ENCODE measurements at places on chromosomes 5 and 9.
A peak's percentile ranks its signal among the peaks of the same experiment; 100 is the strongest.

- DNase-seq = no peak
Observed at GRCh38 chr9:69785757-69786156, 25.9 kb upstream of the PTAR1 start.

DNA sequence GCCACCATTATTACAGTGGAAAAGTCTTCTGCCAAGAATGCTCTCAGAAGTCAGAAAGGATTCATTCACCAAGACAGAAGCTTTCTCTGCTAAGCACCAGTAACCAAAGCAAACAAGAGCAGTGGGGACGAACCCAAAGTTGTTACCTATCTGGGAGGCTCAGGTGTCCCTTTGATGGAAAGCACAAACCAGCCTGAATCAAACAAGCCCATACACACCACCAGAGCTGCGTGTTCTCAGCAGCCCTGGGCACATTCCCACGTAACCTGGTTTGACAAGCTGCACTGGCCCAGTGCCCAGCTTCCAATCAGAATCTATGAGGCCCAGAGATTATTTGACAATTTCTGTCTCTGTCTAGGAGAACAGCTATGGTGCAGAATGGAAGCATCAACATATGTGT lies 252.6 kb downstream of the ACTL7B start:
- DNase-seq = no peak

DNA sequence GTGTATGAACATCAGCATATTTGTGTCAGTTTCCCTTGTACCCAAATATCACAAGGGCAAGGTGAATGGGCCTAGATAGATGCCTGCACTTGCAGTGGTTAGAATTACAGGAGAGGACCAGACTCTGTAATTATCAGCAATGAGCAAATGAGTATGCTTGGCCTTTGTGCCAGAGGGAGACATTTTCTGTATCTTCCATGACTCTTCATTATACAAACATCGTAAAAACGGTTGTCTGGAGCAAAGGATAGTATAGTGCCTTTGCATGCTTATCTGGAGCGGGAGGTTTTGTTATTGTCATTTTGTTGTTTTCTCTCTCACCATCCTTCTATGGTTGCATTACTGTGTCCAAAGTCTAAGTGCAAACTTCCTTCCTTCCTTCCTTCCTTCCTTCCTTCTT lies 1568.5 kb upstream of the NUDT12 start:
- no peak for DNase-seq

GRCh38 chr5:13354611-13355010 lies 589.9 kb downstream of the DNAH5 start:
- no peak for DNase-seq

GRCh38 chr5:144009116-144009515 lies 161.3 kb downstream of the YIPF5 start:
- no peak for DNase-seq

DNA sequence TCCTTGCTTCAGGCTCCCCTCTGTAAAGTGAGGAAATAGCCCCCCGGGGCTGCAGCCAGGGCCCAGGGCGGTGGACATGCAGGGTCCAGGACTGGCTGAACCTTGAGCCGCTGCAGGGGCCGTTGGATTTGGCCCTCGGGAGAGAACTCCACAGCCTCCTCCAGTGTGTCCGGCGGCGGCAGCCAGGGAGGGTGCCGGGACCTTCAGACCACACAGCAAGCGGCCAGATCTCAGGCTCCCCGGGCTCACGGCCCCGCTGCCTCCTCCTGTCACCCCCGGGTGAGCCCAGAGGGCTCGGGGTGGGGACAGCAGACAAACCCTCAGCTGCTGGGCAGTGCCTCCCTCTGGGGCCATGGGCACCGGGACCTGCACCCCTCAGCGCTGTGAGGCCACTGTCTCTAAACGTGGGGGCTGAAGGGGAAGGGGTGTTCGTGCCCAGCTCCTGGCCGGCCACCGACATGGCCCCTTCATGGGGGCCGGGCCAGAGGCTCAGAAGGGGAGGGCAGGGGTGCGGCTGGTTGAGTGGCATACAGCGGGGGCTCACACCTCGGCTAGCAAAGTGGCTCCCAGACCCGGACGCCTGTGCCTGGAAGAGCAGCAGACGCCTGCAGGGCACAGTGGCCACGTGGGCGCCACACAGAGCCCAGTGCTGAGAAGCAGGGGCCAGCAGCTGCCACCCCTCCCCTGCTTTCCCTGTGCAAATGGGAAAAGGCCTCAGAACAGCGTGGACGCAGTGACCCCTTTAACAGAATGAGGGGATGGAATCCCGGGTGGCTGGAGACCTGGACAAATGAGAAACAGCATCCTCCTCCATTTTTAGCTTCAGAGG lies 19.7 kb downstream of the SLC9A3 start:
- DNase-seq = no peak

DNA sequence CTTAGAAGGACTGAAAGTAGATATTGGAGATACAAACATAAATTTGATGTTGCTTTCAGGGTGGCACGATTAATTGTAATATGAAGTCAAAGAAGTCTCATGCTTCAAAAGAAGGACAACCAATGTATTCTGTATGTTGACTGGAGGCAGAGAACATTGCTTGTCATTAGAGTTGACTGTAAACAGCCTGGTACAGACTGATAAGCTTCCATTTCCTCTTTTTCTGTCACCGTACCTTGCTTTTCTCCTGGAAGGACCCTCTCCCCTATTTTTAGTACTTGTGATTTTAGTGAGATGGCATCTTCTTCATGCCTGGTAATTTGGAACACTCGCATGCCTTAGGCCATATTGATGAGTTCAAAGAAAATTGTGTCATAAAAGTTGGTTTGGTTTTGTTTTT lies 809.4 kb downstream of the PRELID2 start:
- DNase-seq = no peak

DNA sequence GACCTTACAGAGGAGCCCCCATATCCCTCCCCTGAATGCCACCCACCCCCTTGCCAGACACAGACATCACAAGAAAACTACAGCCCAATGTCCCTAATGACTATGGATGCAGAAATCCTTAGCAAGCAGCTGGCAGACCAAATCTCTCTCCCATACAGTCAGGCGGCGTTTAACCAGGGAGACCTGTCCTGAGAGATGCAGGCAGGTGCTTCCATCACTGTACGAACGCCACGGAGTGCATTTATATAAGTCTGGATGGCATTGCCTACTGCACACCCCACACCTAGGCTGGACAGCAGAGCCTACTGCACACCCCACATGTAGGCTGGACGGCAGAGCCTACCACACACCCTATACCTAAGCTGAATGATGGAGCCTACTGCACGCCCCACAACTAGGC lies 34.4 kb upstream of the SARDH start:
- DNase-seq = no peak

GRCh38 chr5:67942421-67942820 lies 273.1 kb upstream of the PIK3R1 start:
- no peak for DNase-seq

GRCh38 chr9:88535226-88536022 lies 446 bp downstream of the NXNL2 start:
- no peak for DNase-seq

- no peak for DNase-seq
Observed at GRCh38 chr5:9713356-9713755, 83.2 kb upstream of the TAS2R1 start.

- no peak for DNase-seq
Observed at GRCh38 chr5:176608937-176609723, 826 bp downstream of the GPRIN1 start.

- DNase-seq = no peak
Observed at GRCh38 chr5:32639943-32640342, 54.6 kb downstream of the SUB1 start.

GRCh38 chr9:27086818-27087680 lies 22.0 kb upstream of the TEK start:
- no peak for DNase-seq

DNA sequence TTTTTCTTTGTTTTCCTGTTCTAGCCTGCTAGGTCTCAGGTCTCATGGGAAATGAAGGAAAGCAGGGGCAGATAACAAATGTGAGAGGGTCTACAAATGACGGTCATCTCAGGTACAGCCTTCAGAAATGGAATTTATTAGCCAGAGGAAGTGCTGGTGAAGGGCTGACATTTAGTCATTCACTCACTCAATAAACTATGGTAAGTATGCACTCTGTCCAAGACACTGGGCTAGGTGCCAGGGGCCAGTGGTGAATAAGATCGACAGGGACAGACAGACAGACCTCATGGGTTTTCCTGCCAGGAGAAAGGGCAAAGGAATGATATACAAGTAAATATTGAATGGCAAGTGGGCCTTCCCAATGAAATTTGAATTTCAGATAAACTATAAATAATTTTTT lies 6.3 kb downstream of the PDE6A start:
- no peak for DNase-seq

DNA sequence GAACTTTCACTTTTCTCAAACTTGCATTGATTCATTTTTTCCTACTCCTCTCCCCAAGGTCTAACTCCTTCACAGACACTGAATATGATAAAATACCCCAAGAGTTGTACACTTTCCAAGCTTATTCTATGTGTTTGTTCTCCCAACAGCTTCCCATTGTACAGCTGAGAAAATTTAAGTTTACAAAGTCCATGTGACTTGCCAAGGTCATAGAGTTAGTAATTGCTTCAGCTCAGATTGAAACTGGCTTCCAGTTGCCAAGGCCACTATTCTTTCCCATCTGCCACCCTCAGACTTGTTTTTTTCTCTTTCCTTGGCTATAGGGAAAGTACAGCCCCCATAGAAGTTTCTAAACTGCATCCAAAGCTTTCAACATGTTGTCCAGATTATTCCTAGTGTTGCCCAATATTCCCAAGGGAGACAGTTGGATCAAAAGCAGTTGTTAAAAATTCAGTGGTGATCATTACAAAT lies 34.8 kb downstream of the TNFSF8 start:
- no peak for DNase-seq

DNA sequence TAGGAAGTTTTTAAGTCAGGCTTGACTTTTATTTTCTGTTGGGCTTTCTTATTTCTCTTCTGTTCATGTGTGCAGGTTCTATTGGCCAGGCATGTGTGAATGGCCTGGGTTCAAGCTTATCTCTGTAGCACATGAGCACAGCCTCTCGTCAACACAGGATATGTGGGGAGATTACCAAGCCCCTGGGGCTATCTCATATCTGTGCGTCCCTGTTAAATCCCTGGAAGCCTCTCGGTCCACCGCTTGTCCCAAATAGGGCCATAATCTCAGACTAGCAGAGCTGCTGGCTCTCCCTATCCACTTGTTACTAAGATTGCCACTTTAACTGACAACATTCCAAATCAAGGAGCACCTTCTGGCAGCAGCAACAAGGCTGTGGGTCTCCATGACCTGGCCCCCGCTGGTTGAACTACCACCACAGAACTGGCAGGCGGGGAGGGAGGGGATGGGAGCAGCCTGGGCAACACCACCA lies 28.4 kb upstream of the EBF1 start:
- DNase-seq = no peak

GRCh38 chr9:68462105-68462775 lies 78.4 kb downstream of the TMEM252 start:
- no peak for DNase-seq

GRCh38 chr5:160919626-160920025 lies 67.6 kb upstream of the ATP10B start:
- no peak for DNase-seq

DNA sequence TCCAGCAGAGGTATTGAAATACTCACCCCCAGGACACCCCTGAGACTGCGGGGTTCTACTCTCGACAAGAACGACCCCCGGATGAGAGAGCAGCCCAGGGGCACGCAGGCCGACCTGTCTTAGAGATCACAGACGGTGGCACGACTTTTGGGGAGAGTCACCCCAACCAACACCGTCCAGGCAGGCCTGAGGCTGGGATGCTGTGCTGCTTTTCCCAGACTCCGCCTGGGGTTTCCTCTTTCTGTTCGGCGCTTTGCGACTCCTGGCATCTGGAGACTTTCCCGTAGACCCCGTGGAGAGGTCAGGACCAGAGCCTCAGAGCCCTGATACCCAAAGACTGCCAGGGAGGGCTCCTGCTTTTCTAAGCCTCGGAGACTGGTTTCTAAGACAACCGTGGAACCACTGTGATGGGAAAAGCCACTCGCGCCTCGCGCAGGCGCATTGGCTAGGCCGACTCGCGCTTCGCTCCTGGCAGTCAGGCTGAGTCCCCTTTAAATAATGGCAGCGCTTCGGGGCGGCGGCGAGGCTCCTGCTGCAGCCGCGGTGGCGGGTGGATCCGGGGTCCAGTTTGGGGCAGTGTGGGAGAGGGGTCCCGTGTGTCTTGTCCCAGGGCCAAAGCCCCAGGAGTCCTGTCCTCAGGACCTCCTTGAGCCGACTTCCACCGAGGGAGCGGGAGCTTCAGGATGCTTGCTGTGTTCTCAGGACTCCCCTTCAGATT lies 484.0 kb downstream of the SPATA31A7 start:
- no peak for DNase-seq

- no peak for DNase-seq
Observed at GRCh38 chr5:150616024-150616470, 24.4 kb upstream of the SYNPO start.

- DNase-seq = no peak
Observed at GRCh38 chr9:110179734-110180133, 28.2 kb downstream of the C9orf152 start.

- DNase-seq = no peak
Observed at GRCh38 chr5:64700765-64701164, 10.5 kb downstream of the SHISAL2B start.

GRCh38 chr5:10591159-10591558 lies 27.3 kb downstream of the ANKRD33B start:
- DNase-seq = no peak

GRCh38 chr5:3511519-3511918 lies 84.1 kb upstream of the IRX1 start:
- DNase-seq = no peak

- no peak for DNase-seq
Observed at GRCh38 chr5:10324518-10325370, 17.0 kb upstream of the CMBL start.

GRCh38 chr5:213803-214395 lies 4.1 kb downstream of the CCDC127 start:
- DNase-seq = no peak

- DNase-seq = peak; percentile 4
Observed at GRCh38 chr5:142915813-142916424, 145.7 kb downstream of the ARHGAP26 start.

GRCh38 chr5:2651116-2651515 lies 100.4 kb downstream of the IRX2 start:
- no peak for DNase-seq

GRCh38 chr5:63228154-63228553 lies 649.5 kb downstream of the LRRC70 start:
- DNase-seq = no peak

- no peak for DNase-seq
Observed at GRCh38 chr5:82499725-82500244, 221.6 kb upstream of the RPS23 start.

DNA sequence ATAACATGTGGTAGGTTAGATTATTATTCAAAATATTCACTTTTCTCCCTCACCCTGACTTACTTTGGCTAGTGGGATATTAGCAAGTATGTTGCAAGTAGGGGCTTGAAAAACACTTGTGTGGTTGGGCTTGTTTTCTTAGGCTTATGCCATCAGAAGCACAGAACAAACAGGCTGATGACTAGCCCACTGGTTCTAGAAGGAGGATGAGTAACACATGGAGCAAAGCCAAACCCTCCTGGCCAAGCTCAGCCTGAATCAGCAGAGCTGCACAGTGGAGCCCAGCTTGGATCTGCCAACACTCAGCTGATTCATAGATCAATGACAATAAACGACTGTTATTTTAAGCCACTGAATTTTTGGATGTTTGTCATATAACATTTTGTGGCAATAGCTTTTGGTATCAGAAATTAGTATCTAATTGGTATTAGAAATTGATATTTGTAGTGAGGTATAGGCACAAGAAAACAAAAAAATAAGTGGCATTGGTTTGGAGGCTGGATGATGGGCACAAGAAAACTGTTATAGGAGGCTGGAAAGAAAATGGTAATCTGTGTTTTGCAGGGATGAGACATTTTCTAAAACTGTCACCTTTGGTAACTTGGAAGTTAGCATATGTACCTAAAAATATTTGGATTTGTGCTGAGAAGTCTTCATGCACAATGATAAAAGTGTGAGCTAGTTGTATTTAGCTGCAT lies 46.1 kb upstream of the ZBED3 start:
- no peak for DNase-seq
